ENCODE measurements at places on chromosomes 12 and 14.

GRCh38 chr12:2387103-2387834, 334.5 kb downstream of the CACNA1C start:
- no peak for DNase-seq

- no peak for DNase-seq
Measured at GRCh38 chr14:66137081-66137480, 349.1 kb upstream of the CCDC196 start.

DNA sequence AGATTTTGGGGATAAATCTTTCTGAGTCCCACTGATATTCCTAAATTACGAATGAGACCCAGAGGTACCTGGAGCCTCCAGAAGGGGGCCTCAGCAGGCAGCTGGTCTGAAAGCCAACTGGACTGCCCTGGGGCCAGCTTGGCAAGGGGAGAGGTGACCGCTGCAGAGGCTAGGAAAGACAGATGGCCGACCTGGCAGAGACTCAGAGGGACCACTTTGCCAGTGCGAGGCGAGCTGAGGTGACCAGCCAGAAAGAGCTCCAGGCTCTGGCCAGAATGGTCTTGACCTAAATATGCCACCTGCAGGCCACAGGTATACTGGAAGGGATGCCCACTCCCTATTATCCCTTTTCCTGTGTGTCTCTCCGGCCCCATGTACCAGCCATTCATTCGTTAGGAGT, 256.8 kb upstream of the GARIN6 start:
- DNase-seq: no peak

GRCh38 chr12:132395192-132395907, 66.0 kb upstream of the GALNT9 start:
- no peak for DNase-seq

DNA sequence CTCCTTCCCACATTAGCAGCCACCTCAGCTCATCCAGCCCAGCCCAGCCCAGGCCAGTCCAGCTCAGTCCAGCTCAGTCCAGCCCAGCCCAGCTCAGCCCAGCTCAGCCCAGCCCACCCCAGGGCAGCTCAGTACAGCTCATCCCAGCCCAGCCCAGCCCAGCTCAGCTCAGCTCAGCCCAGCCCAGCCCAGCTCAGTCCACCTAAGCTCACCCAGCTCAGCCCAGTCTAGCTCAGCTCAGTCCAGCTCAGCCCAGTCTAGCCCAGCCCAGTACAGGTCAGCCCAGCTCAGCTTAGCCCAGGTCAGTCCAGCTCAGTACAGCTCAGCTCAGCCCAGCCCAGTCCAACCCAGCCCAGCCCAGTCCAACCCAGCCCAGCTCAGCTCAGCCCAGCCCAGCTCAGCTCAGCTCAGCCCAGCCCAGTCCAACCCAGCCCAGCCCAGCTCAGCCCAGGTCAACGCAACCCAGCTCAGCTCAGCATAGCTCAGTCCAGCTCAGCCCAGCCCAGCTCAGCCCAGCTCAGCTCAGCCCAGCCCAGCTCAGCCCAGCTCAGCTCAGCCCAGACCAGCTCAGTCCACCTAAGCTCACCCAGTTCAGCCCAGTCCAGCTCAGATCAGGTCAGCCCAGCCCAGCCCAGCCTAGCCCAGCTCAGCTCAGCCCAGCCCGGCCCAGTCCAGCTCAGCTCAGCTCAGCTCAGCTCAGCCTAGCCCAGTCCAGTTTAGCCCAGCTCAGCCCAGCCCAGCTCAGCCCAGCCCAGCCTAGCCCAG, 63.0 kb downstream of the TMEM121 start:
- no peak for DNase-seq

- peak; percentile 19 for DNase-seq
Measured at GRCh38 chr14:70073924-70074566, 114.7 kb downstream of the SLC8A3 start.

GRCh38 chr12:52703424-52703823, at the start of gene KRT77:
TSS of gene KRT77 (minus strand) at chr12:52703524. CDS start at chr12:52703434, 90 bp downstream.
- no peak for DNase-seq

DNA sequence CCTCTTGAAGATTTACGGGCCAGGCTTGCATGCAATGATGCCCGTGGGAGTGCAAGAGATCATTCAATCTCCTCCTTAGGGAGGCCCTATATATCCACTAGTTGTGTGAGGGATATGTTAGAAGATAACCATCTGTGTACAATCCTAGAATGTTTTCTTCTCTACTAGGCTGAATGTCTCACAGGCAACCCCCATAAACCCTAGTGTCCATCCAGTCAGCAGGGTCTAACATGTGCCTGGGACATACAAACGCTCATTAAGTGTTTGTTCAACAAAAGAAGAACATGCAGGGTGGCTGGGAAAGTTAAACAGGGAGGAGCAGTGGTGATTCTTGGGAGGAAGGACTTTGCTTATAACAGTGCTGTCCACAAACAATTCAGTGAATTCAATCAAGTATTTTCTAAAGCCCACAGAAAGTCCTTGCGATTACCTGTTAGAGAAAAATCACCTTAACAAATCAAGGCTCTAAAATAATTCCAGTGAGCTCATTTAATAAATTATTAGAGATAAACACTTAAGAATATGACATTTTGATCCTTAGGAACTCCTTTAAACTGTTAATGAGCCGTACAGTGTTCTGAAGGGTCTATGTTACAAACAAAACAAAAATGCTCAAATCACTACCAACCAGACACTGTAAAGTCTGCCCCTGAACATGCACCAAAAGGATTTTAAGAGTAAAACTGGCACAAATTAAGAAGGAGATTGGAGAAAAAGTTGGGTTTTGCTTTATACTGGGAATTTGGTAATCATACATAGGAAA, 96.6 kb upstream of the FERMT2 start:
- peak; percentile 28 for DNase-seq

DNA sequence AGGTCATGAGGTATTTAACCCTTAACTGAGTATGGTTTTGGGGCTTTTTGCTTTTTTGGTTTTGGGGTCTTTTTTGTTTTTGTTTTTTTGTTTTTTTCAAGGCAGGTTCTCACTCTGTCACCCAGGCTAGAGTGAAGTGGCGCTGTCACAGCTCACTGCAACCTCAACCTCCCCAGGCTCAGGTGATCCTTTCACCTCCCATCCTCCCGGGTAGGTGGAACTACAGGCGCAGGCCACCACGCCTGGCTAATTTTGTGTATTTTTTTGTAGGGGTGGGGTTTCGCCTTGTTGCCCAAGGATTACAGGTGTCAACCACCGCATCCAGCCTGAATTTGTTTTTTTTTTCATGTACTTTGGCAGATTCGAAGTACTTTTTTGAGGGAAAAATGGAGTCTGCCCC, 19.9 kb downstream of the RAP1B start:
- DNase-seq: no peak

- no peak for DNase-seq
Measured at GRCh38 chr12:53950437-53950773, 4.3 kb upstream of the HOXC12 start.

GRCh38 chr12:51820526-51821439, 27.7 kb downstream of the FIGNL2 start:
- DNase-seq: peak; percentile 66
